ENCODE measurements at places on chromosomes 12 and 14.

- DNase-seq, result peak; percentile 90
Measured at GRCh38 chr14:35365130-35366055, 39.2 kb downstream of the NFKBIA start.

DNA sequence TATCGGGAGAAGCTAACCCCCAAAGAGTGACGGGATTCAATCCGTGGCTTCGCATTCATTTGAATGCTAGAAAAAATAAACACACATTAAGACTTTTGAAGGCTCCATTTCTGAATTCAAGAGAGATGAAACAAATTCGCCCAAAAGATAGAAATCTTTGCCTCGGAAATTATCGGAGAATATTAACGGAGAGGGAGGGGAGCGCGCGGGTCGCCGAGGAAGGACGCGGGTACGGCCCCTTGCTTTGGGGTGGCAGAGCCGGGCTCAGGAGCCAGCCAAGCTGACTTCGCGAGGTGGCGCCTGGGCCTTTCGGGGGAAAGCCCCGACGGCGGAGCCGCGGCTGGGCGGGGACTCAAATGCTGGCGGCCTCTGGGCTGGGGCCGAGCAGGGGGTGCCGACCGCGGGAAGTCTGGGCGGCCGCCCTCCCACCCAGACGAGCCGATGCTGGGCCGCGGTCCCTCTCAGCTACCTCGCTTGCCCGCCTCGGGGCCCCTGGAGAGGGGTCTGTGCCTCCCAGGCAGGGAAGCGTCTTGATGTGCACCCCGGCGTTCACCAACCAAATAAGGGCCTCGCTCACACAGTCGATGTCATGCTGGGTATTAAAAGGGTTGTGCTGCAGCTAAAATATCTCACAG is 14.7 kb downstream of the NKX2-1 start:
- no peak for DNase-seq

DNA sequence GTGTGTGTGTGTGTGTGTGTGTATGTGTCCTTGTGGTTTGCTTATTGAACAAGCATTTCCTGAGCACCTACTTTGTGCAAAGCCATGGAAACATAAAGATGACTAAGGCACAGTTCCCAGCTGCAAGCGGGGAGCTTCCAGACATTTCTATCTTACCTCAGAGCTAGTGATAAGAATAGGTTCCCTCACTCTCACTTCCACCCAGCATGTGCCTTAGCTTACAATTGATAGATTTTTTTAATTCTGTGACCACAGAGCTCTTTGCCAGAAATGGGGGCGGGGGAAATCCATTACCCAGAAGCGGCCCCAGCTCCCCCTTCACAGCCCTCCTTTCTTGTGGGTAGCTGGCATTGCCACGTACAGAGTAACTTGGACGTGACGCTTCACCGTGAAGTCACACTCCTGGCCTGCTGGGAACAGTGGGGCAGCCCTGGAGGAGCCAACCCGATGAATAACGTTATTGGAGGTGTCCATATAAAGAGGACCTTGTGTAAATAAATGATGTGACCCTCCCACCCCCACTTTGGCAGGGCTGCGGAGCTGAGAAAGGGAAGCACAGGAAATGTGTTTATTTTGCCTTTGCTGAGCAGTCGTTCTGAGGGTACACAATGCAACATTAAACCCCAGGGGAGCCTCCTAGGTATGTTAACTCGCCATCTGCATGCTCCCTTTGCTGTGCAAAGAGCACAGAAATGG is 238.9 kb downstream of the CHST11 start:
- peak; percentile 73 for DNase-seq

GRCh38 chr12:132587781-132588180 is 22.6 kb downstream of the LRCOL1 start:
- DNase-seq, result no peak

DNA sequence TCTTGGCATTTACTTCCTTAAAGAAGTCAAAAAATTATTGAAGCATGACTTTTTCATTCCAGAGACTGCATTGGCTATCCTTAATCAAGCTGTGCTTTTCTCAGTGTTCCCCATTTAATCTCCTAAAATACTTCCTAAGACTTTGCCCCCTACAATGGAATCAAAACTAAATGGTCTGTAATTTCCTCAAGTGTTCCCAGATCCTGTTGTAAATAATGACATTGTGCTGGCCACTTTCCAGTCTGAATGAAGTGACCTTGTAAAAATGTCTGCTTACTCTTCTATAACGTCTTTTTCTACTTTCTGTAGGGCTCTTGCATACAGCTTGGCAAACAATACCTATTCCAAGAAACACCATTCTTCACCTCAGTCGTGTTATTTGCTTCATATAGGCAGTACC is 45.3 kb upstream of the MBIP start:
- no peak for DNase-seq

- no peak for DNase-seq
Measured at GRCh38 chr14:27686137-27686536, 1080.5 kb upstream of the FOXG1 start.

DNA sequence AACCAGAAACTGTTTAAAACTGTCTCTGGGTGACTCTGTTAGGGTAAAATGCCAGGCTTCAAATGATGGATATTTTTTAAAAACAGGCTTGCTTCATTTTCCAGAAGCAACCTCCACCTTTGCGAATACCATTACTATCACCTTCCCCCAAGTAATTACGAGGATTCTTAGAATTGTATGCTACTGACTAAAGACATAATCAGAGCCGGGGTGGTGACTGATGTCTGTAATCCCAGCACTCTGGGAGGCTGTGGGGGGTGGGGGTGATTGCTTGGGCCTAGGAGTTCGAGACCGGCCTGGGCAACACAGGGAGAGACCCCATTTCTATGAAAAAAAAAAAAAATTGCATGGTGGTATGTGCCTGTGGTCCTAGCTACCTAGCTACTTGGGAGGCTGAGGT is 38.3 kb downstream of the FGD6 start:
- DNase-seq, result no peak

DNA sequence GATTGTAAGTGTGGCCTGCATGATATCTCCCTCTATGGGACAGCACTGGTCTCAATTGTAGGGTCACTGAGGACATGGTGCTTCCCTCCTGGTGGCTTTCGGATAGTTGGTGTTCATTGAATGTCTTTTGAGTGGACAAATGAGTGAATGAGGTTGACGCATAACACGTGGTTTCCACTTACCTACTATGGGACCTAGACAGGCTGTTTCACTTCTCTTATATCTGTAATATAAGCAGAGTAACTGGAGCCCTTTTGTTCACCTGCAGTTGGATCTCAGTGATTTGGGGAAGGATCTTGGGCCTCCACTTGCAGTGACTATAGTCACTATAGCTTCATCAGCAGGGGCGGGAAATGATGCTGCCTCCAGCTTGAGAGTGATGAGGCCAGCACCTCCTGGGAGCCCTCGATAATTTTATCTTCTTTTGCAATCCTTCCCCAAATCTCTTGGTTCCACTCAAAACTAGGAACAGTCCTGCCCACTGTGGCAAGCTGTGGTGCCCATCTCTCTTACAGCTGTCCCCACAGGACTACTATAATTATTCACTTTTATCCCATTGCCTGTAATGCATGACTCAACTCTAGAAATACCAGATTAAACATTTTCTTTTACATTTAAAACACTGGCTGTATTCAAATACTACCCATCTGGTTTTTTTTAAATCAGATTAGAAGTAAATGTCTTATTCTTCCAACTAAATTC is 242.9 kb downstream of the CHST11 start:
- peak; percentile 48 for DNase-seq

DNA sequence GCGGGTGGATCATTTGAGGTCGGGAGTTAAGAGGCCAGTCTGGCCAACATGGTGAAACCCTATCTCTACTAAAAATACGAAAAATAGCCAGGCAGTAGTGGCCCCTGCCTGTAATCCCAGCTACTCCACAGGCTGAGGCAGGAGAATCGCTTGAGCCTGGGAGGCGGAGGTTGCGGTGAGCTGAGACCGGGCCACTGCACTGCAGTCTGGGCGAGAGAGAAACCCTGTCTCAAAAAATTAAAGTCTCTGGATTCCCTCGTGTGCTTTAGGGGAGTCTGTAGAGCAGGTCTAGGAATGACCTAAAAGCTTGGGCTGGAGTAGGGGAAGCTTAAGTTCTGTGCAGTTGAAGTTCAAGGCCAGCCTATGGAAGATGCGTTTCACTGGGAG is 697 bp upstream of the TULP3 start:
- no peak for DNase-seq

- DNase-seq, result peak; percentile 8
Measured at GRCh38 chr12:51771008-51771407, 77.5 kb downstream of the FIGNL2 start.

GRCh38 chr14:90968025-90968424 is 92.4 kb downstream of the RPS6KA5 start:
- peak; percentile 6 for DNase-seq

GRCh38 chr12:34311337-34311736 is 289.0 kb downstream of the ALG10 start:
- no peak for DNase-seq

- DNase-seq, result peak; percentile 70
Measured at GRCh38 chr12:87995581-87996178, 33.5 kb downstream of the C12orf50 start.

GRCh38 chr14:32738206-32738871 is 200.3 kb upstream of the NPAS3 start:
- no peak for DNase-seq

DNA sequence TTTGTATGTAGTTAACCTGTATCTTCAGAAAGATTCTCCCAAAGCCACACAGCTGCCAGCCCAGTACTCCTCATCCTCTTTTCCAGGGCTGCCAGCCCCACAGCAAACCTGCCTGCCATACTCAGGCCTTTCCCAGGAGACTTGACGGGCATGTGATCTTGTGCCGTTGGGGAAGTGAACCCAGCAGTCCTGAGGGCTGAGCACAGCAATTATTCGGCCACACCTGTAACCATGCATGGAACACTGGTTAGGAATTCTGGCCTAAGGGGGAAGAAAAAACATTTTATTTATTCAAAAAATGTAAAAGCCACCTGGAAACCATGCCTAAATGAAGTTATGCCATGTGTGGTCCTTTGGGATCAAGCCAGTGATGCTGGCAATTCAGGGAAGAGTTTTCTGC is 145.3 kb downstream of the GRIN2B start:
- no peak for DNase-seq

- DNase-seq, result peak; percentile 12
Measured at GRCh38 chr14:94307410-94307992, 14.4 kb upstream of the SERPINA10 start.

DNA sequence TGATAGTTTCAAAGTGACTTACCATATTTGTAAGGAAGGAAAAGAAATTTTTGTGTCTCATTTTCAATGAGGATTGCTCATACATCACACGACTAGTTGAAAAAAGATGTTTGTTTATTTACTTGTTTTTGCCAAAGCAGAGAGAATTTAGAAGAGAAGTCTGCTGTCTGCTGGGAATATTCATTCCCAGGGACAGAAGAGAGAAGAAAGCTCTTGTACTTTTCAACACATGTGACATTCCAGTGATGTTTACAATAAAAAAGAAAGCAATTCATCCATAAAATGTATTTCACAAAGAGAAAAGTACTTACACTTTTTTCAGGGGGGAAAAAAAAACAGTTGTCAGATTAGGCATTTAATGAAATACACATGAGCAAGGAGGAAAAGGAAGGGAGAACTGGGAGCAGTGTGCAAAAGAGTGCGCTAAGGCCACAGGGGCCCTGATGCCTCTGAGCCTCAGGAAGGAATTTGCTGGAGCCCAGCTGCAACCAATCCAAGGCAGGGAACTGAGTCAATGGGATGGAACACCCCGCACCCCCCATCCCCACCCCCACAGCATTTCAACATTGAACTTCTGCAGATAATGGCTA is 115.0 kb downstream of the RPAP3 start:
- no peak for DNase-seq

- DNase-seq, result no peak
Measured at GRCh38 chr12:38161123-38162000, 155.2 kb upstream of the ALG10B start.

GRCh38 chr12:911191-911826 is 38.2 kb downstream of the RAD52 start:
- no peak for DNase-seq

DNA sequence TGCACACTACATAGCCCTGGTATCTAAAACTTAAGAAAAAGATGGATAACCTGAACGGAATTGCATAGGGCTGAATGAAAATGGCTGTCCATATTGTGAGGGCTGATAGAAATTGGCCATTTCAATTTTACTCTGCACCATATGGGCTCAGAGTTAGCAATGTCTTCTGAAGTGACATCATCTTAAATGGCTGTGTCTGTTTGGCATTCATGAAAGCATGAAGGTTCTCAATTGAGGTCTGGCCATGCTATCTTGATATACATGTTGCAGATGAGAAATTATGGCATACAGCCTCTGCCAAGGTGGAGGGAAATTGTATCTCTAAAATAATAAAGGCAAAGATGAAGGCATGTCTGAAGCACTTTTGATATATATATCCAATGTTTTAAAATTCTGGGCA is 226.0 kb upstream of the PDE3A start:
- DNase-seq, result no peak

GRCh38 chr12:62522984-62523383 is 56.4 kb downstream of the MON2 start:
- peak; percentile 15 for DNase-seq

- peak; percentile 51 for DNase-seq
Measured at GRCh38 chr14:87896393-87897380, 96.3 kb downstream of the GALC start.

DNA sequence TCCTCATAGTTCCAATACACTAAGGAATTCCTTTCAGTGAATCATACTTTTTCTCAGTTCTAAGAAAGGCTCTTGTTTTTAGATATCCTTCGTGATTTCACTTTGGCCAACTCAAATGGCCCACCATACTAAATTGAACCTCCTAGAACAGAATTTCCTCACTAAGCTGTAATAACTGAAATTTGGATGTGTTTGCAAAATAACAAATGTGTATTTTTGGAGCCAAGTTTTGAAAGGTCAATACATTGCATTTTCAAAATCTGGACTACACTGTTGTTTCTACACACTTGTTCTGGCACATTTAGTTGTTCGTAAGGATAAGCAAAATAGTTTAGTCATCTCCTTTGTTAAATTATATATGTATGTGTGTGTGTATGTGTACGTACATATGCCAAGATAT is 439.0 kb upstream of the STXBP6 start:
- no peak for DNase-seq
